Stimulated activated CD8-positive, alpha-beta memory T cell treated with anti-CD3 and anti-CD28 coated beads, Interleukin-4, amount 100 ng/mL, for 4 hours (primary cell): ENCODE measurements at places on chromosomes 12 and 14.

GRCh38 chr14:104821229-104821945 is 20.5 kb downstream of the ZBTB42 start:
- DNase-seq = no peak

GRCh38 chr12:131860472-131861260 is 32.5 kb downstream of the MMP17 start:
- no peak for DNase-seq

- DNase-seq = no peak
Measured at GRCh38 chr12:15205341-15206010, 15.7 kb downstream of the RERG start.

GRCh38 chr12:65192963-65193516 is 23.7 kb downstream of the LEMD3 start:
- DNase-seq = no peak

DNA sequence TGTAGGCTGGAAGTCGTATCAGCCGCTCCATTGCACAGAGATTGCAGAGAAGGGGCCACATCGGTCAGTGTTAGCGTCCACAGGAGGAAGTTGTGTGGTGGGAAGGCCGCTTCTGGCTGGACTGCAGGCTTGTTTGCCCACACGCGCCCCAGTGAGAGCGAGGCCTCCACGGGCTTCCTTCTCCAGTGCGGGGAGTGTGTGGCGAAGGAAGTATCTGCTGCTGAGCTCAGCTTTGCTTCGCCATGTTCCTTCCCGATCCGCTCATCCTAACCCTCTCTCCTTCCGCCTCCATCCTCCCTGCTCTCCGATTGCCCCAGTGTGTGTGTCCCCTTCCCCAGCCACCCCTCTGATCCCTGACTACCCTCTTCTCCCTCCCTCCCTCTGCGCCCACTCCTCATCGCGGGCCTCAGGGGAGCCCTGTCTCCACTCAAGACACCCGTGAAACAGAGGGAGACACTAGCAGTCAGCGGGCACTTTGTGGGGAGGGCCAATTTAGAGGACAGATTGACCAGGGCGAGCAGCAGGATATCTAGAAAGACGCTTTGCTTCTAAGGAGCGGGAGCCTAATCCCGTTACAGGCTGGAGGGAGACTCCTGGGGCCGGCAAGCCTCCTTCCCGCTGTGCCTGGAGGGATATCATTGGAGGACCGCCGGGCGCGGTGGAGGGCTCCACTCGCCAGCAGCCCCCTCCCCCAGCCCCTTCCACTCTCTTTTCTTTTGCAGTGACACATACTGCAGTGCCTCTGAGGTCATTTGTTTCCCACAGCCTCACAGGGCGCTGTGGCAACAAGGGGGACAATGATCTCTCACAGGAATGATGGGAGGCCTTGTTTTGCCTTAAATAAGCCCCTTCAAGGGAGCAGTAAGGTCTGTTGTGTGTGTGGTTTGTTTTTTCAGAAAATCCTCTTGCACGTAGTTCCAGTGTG is 428.8 kb downstream of the ZFP36L1 start:
- DNase-seq = no peak

- no peak for DNase-seq
Measured at GRCh38 chr12:109239179-109239578, 69.9 kb downstream of the FOXN4 start.

GRCh38 chr14:104542871-104543830 is 36.4 kb upstream of the C14orf180 start:
- no peak for DNase-seq

GRCh38 chr14:81963846-81964245 is 430.2 kb upstream of the SEL1L start:
- DNase-seq = no peak

GRCh38 chr12:121443193-121443870 is 43.4 kb downstream of the RNF34 start:
- DNase-seq = peak; percentile 26
